Body of pancreas (tissue), 4 donors: ENCODE measurements at places on chromosomes 5 and 9.

GRCh38 chr5:77893225-77893860, 117.2 kb upstream of the TBCA start:
- no peak for DNase-seq

- DNase-seq: peak; percentile 56
Measured at GRCh38 chr9:2817999-2818803, 25.7 kb downstream of the PUM3 start.

DNA sequence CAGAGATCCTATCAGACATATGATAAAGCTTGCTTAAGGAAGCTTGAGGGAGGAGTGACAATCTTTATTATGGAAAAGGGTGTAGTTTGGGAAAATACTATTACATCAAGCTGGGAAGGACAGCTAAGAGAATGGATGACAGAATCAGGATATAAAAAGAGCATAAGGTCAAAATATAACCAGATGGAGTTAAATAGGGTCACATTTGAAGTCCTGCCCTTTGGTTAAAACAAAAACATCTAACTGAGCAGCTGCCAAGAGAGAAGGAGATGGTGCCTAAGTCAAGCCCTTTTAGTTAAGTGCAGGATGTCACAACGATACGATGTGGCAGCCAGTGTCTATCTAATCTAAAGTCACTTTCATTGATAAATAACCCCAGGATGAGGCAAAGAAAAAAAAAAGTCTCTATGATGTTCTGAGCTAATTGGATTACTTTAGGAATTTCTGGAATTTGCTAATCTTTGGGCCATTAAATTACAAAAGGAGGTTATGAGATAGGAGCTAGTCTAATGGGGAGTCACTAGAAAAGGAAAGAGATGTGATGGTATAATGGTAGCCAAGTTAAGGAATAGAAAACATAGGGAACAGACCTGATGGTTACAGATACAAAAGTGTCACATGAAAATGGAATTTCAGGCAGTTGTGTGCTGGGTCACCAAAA, 365.2 kb downstream of the PDE4D start:
- no peak for DNase-seq

- DNase-seq: no peak
Measured at GRCh38 chr9:33465596-33466564, 7.8 kb downstream of the NOL6 start.

DNA sequence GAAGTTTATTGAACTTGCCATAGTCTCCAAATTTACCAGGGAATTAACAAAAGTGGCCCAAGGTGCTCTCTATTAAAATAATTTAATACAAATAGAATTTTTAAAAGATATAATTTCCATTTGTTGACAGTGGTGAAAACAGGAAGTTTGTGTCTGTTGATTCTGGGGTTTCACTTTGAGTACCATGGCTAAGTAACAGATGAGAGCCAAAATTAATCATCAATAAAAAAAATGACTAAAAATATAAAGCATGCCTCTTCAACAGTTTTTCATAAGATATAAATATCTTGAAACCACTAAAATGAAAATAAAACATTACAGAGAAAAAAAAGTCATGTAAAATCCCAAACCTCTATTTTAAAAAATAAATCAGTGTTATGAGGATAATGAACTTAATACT, 49.8 kb downstream of the SGCD start:
- DNase-seq: no peak

DNA sequence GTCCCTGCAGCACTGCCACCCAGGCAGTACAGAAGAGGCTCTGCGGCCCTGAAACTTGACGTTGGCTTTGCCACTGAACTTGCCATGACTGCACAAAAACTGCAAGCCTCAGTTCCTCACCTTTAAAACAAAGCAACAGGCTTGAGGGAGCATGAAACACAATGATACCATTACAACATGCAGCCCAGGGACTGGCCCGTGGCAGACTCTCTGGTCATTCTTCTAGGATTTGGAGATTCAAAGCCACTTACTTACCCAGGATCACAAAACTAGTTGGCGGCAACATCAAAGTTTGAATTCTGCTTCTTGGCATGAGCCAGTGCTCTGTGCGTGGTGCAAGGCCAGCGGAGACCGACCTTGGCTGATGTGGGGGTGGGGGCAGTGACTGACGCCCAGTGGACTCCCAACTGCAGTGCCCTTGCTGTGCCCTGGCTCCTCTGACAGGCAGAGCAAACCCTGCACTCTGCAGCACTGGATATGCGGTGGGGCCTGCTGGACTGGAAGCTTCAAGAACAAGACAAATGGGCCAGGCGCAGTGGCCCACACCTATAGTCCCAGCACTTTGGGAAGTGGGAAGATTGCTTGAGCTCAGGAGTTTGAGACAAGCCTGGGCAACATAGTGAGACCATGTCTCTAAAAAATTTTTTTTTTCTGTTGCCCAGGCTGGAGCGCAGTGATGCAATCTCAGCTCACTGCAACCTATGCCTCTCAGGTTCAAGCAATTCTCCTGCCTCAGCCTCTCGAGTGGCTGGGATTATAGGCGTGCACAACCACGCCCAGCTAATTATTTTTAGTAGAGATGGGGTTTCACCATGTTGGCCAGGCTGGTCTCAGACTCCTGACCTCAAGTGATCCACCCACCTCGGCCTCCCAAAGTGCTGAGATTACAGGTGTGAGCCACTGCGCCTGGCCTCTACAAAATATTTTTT, 18.9 kb downstream of the SQSTM1 start:
- DNase-seq: peak; percentile 89
